NCI-H146 (cell line): ENCODE measurements at places on chromosomes 1 and 21.

GRCh38 chr1:107405236-107405635 lies 264.4 kb downstream of the NTNG1 start:
- DNase-seq = no peak

GRCh38 chr1:171898941-171899340 lies 57.6 kb downstream of the DNM3 start:
- peak; percentile 95 for DNase-seq

GRCh38 chr1:203660069-203660468 lies 33.4 kb downstream of the ATP2B4 start:
- no peak for DNase-seq

DNA sequence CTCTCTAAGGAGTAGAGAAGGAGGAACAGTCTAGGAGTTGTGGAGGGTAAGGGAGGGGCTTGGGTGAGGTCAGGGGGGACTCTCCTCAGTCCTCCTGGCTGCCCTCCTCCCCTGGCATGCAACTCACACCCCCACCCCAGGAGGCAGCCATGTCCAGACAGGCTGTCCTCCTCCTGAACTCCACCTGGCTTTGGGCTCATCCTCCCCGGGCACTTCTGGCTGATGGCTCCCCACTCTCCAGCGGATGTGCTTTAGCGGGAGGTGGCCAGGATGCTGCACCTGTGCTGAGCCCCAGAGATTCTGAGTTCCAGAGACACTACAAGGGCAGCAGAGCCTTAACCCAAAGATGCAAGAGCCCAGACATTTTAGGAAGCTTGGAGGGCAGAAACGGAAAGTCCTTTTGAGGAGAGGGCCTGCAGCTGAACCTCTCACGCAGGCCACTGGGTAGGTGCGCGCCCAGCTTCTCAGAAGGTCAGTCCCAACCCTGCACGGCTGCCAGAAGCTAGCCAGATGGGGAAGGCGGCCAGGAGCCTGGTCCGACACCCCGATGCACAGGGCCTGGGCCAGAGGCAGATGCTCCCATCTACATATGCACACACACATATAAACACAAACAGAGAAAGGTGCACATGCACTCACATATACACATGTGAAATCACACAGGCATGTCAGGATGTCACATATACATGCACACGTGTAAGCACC lies 83.4 kb downstream of the PDE9A start:
- DNase-seq = no peak

- DNase-seq = no peak
Measured at GRCh38 chr1:150015651-150016131, 5.2 kb upstream of the OTUD7B start.

- DNase-seq = peak; percentile 4
Measured at GRCh38 chr1:30250338-30250983, 472.9 kb downstream of the MATN1 start.

GRCh38 chr1:46466477-46467182 lies 23.0 kb upstream of the DMBX1 start:
- peak; percentile 39 for DNase-seq

GRCh38 chr1:199909137-199909536 lies 118.4 kb upstream of the NR5A2 start:
- no peak for DNase-seq

DNA sequence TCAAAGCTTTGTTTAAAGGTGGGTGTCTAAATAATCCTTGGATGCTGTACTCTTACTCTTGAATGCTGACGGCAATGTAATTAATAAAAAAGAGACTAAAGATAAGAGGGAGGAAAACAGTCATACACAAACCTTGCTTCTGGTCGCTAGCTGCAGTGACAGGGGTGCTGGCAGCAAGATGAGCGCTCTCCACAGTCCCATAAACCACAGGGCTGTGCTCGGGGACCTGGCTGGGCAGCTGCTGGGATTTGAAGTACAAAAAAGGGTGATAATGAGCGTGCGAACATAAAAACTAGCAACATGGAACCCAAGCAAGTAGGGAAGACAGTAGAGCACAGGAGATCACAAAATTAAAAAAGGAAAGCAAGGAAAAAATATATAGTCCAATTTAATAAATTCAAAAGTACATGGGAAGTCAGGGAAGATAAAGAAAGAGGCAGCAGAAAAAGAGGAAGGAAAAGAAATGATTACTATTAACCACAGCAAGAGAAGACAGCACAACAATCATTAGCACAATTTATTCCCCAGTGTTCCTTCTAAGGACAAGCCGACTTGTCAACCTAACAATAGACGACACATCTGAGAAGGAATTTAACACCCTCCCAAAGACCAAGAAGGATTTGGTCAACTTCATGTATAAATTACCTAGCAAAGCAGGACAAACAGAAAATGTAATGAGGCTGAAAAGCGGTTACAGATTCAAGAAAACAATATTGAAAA lies 162.9 kb upstream of the HP1BP3 start:
- DNase-seq = no peak

GRCh38 chr1:111778541-111779051 lies 22.9 kb downstream of the DDX20 start:
- DNase-seq = no peak

DNA sequence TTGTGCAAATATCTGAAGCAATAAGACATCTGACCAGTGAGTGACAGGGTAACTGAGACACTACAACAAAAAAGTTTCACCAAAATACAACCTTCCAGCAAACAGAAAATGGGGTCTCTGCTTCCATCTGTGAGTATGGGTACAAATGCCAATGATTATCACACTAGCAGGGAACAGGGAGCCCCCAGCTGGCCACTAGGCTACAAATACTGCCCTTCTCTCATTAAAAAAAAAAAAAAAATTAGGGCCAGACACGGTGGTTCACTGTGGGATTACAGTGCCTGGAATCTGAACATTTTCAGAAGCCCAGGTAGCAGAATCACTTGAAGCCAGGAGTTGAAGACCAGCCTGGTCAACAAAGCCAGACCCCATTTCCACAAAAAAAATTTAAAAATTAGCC lies 48.4 kb upstream of the EDARADD start:
- peak; percentile 40 for DNase-seq

- no peak for DNase-seq
Measured at GRCh38 chr1:110677526-110677925, 2.8 kb upstream of the KCNA3 start.

DNA sequence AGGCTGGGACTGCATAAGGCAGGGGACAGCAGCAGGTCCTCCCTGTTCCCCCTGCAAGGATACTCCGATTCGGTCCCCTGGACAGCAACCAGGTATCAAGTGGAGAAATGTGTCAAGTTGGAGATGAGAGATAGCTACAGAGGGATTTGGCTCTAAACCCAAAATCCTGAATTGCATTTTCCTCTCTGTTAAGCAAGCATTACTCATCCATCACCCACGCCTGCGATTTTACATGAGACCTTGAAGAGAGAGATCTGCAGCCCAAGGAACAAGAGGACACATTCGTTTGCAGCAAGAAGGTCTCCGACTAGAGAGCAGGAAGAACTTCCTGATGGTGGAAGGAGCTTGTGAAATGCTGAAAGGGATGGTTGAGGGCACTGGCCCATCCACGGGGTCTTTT lies 21.9 kb downstream of the SYT2 start:
- no peak for DNase-seq

DNA sequence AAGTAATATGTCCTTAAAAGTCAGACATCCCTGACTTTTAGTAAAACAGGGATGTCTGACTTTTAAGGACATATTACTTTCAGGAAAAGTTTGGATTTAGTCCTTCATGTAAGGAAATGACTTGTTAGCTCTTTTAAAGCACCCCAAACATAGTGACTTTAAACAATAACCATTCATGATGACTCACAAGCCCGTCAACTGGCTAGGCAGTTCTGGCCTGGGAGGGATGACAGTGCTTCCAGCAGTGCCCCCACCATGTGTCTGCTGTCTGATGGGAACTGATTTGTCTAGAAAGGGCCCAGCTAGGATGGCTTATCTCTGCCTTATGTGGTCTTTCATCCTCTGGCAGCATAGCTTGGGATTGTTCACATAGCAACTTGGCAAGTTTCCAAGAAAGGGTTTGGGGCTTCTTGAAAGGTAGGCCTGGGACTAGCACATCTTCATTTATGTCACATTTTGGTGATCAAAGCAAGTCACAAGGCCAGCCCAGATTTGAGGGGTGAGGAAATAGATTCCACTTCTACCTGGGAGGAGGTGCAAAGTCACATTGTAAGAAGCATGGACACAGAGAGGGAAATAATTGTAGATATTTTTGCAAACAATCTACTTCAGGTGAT lies 143.5 kb downstream of the C1orf94 start:
- DNase-seq = no peak

DNA sequence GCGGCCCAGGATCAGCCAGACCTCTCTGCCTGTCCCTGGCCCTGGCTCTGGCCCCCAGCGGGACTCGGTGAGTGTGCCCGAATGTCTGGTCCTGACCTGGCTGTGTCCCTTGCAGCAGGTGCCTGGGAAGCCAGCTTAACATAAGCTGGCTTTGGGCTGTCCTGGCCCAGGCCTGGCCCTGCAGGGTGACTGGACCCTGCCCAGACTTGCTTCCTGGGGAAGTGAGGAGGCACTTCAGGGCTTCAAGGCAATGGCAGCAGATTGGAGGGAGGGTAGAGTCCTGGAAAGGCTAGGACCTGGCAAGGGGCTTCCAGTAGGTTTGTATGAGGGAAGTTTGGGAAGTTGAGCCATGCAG lies 16.4 kb downstream of the RPS6KA1 start:
- DNase-seq = no peak

DNA sequence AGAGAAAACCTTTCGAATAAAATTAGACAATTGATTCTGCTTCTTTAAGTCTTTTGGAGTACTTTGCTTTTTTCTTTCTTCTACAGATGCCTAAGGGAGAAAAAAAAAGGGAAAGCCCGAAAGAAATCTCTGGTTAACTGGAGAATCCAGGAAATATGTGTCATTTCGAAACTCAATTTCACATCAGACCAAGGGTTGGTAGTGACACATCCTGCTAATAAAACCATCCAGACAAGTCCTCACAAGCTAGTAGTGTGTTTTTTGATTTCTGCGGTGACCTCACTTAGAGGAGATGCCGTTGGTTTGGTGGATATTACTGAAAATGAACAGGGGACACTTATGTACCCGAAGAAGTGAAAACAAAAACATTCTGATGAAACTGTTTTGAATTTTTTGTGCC lies 726.5 kb upstream of the ADAMTS5 start:
- no peak for DNase-seq

DNA sequence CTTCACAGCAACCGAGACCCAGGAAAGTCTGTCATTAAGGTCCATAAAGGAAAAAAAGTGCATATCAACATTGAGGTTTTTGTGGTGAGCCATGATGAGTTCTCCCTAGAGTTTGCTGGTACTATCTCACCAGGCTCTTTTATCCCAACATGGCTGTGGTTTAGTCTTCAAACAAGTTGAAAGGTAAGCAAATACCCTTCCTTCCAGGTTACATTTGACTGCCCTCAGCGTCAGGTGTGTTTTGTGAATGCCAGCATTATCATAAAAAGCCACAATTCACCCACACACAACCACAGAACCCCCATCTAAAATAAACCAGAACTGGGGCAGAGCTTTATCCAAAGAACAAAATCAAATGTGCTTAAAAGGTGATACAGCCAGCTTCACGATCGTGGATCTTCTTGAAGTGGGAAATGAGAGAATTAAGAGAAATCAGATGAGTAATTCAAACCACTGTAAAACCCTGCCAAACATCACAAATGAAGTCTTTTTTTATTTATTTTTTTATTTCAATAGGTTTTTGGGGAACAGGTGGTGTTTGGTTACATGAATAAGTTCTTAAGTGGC lies 64.7 kb downstream of the SETD4 start:
- DNase-seq = no peak

GRCh38 chr1:55699228-55699627 lies 484.1 kb upstream of the USP24 start:
- DNase-seq = no peak

GRCh38 chr1:152003846-152004442 lies 10.3 kb upstream of the S100A10 start:
- no peak for DNase-seq

DNA sequence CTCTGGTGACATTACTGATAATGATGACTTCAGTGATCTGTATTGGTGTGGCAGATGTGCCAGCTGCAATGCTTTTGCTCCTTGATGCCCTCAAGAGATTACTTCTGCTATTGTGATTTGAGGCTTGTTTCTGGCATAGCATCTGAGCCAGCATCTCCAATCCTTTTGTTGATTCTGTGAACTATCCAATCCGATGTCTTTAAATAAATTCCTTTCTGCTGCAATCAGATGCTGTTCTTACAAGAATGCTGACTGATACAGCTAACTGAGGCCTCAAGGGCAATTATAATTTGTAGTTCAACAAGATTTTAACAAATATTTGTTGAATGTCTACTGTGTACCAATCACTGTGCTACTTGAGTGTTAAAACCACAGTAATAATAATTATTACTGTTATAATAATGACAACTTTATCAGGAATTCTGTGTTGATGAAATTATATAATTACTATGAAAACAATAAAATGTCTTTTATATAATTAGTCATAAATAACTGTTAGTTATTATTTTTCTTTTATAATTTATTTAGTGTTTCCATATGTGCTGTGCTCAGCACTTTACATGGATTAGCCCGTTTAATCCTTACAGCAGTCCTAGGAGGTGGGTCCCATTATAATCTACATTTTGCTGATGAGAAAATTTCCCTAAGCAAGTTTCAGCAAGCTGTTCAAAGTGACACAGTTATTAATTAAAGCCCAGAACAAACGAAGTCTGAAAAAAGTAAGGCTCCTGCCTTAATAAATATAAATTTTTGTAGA lies 308.2 kb downstream of the BRINP3 start:
- no peak for DNase-seq

DNA sequence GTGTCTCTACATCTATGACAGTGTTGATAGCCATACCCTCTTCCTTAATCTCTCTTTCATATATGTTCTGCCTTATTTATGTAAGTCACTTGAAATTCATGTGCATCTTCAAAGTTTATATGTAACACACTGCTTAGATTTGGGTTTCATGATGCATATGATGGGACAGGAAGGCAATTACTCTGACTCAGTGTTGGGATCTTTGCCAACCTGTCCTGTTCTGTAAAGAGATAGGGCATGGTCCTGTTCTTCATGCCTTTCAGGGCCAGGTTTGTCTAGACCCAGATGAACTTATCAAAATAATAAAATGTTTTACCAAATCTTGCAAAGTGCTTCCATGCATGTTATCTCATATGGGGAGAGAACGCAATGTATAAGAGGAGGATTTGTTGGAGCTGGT lies 69.5 kb downstream of the TMPRSS15 start:
- DNase-seq = no peak

GRCh38 chr1:64597113-64597512 lies 127.2 kb downstream of the CACHD1 start:
- no peak for DNase-seq

GRCh38 chr1:53207726-53208125 lies 11.1 kb downstream of the CPT2 start:
- DNase-seq = no peak

- DNase-seq = no peak
Measured at GRCh38 chr1:7557301-7557891, 213.7 kb upstream of the VAMP3 start.
